ENCODE measurements at places on chromosomes 16 and 17.

GRCh38 chr16:22886927-22887326 lies 73.0 kb downstream of the HS3ST2 start:
- DNase-seq = no peak

- DNase-seq = no peak
Observed at GRCh38 chr17:64355536-64356303, 34.9 kb downstream of the PECAM1 start.

DNA sequence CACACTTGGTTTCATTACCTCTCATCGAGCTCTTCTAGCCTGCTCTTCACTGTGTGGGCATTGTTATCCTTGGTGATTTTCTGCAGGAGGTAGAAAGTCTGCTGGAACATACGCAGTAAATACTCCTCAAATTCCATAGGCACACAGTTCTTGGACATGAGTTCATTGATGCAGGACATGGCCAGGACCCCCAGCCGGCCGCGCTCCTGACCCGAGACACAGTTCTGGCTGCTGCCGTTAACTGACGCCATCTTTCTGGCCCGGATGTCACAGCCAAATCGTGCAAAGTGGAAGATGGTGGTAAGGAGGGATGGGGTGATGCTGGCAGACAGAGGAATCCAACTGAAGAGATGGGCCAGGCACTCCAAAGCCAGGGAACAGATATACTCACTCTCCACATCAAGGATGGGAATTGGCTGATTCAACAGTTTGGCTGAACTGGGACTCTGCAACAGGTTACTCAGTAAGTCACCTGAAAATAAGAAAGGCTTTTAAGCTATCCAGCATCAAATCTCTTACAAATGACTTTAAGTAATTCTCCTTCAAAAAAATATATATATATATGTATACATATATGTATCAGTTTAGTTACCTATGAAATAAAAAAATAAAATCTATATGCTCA lies 55.6 kb downstream of the XPO6 start:
- DNase-seq = no peak

DNA sequence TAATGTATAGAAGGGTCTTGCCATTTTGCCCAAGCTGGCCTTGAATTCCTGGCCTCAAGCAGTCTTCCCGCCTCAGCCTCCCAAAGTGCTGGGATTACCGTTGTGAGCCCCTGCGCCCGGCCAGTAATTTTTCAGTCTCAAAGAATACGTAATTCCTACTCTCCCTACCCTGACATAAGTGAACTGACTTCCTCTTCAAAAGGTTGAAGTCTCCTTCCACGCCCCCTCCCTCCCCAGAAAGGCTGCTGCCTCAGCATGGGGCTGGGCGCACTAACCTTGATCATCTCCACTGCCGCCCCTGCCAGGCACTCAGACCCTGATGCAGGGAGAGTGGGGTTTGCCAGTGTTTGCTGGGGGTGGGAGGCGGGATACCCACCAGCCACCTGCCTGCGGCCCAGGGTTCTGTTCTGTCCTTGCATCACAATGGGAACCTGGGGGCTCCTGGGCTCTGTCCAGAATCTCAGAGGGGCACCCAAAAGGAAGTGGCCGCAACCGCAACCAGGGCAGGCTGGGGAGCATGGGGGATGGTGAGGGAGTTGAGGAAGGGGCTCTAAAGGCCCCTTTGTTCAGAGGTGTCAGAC lies 27.5 kb downstream of the KIFC3 start:
- DNase-seq = no peak

DNA sequence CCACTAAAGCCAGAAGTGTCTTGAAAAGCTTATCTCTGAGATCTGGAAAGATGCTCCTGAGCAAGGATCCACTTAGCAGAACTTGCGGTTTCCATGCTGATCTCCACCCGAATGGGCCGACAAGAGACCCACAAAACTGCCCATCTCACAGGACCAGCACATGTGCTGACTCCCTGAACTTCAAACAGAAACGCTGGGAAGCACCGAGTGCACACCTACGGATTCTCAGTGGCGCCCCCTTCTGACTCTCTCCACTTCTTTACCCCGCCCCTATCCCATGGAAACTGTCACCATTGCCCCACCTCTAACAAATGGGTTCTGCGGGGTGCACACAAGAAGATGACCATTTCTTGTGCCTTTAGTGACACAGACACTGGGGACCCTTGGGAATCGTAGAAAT lies 21.4 kb downstream of the CDRT4 start:
- no peak for DNase-seq

DNA sequence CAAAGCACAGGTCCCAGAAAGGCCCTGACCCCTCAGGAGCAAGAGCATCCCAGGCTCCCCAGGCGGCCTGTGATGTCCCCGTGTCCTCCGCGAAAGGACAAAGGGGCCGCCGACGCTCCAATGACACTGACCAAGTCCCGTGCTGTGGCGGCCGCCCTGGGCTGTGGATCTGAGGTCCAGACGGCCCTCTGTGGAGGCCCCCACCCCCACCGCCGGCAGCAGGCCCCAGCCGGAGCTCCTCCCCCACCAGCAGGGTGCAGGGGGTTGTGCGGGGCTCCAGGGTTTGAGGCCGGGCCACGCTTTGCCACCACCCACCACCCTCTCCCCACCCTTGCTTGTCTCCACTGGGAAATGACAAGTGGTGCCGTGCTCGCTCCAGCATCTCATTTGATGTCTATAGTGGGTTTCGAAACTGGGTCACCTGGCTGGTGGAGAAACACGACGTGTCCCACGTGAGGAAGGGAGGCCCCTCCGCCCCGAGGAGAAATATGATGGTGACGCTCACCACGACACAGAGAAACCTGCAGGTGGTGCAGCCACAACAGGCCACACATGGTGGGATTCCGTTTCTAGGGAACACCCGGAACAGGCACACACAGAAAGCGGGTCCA lies 31.2 kb upstream of the ZNF469 start:
- DNase-seq = no peak
